Glomerular endothelial cell (primary cell): ENCODE measurements at places on chromosomes 12 and 14. TPM values are rescaled to one million over a fixed set of nuclear protein-coding genes. Genes with fewer than 3 reads are reported as not detected.

GRCh38 chr14:74347097-74347794, 1.0 kb upstream of the VRTN start:
- no peak for DNase-seq

Gene FANCM
- total RNA-seq = 4.8 and 6.2 TPM in 2 replicates

- no peak for DNase-seq
These were observed 43.5 kb upstream of the P2RX7 start for GRCh38 chr12:121089031-121089812.

GRCh38 chr12:85866986-85867776, 6.9 kb upstream of the NTS start:
- peak; percentile 55 for DNase-seq

- DNase-seq = no peak
These were observed 8.8 kb downstream of the KRT80 start for GRCh38 chr12:52182898-52183543.

DNA sequence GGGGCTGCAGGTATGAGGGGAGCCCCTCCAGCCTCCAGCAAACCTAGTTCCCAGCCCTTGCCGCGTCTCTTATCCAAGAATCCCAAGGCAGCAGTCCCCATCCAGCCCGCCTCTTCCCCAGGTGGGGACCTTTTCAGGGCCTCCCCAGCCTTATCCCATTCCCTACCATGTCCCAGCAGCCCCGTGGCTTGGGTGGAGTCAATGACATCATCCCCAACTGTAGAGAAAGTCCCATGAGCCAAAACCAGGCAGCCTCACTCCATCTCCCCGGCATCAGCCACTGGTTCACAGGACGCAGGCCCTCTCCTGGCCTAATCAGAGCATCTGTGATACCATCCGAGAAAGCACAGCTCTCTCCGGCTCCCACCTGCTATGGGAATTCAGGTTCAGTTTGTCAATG, 131.0 kb downstream of the NCOR2 start:
- DNase-seq = no peak

DNA sequence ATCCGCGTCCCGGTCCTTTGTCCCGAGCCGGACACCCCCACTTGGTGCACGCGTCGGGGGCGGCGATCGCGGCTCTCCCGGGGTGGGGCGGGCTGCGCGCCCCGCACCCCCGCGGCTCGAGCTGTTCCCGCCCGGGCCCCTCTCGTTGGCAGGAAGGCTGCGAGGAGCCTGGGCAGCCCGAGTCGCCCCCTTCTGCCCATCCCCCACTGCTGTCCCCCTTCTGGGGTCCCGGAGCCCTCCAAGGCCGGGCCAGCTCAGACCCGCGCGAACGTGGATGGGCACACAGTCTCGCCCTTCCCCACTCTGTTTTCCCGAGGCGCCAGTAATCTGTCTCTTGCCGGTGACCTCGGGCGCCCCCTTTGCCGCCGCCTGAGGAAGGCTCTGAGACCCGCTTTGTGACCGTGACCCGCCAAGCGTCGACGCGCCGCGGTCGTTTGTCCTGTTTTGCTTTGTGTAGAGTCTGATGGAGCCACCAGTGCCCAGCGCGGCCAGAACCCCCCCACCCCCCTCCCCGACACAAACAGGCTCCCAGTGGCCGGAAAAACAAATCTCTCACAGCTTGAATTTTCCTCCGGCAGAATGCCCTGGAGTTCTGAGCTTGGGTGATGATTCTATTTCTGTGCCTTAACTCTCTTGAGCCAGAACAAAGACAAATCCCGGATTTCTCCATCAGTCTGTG, 610 bp downstream of the C14orf132 start:
- no peak for DNase-seq

Gene IL31
- total RNA-seq = not detected in 2 replicates

Gene CLEC14A
- total RNA-seq = 318 and 389 TPM in 2 replicates

- no peak for DNase-seq
These were observed 59.3 kb downstream of the HEATR5A start for GRCh38 chr14:31360919-31361662.

Gene BEGAIN
- 0.05 TPM in 1 of 2 replicates, not detected in the other for total RNA-seq

DNA sequence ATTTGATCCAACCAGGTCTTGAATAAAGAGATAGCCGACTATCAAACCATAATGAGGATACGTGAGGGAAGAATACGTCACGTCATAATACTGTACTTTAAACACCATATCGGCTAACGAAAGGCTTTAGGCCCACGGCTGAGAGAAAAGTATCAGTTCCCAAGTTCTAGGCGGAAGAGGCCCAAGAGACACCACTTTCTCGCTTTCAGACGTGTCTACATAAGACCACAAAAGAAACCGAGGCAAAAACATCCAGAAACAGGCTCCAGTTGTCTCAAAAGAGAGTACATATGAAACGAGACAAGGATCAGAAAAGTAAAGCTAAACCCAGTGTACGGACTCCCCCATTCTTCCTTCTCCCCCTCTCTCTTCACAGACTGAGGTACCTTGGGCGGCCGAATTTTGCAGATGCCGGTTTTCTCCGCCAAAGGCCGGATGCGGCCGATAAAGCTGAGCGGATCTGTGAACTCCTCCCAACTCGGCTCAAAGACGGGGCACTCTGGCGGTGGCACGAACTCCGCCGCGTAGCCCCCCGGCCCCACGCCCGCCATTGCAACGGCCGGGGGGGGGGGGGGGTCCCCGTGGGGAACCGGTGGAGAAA, 479 bp downstream of the KDM5A start:
- no peak for DNase-seq

DNA sequence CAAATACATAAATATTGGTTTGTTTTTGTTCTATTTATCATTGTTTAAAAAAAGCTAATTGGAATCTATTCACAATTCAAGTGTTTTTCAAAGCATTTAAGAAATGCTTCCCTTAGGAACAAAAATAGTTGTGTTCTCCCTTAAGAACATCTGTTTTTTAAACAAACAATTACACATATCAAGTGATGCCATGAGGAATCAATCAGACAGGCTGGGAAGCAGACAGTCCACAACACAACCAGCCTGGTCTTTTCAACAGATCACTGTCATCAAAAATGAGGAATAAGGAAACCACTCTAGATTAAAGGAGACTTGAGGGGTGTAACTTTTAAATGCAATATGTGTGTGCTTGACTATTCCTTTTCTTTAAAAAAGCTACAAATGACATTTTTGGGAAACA, 25.5 kb downstream of the GALC start:
- no peak for DNase-seq

DNA sequence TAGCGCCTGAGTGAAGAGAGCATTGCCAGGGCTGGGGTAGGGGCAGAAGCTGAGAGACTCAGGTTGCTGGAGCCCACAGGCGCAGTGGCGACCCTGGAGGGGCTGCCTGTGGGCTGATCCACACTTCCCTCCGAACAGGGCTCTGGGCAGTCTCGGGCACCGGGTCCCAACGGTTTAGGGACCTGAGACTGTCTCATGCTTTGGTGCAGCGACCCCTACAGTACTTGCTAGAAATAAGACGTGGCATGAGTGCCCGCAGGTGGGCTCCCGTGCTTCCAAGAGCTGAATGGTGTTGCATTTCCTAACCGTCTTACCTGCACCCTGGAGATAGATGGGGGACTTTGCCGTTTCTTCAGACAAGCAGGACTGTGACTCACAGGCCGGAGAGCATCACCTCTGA, 57.4 kb downstream of the AACS start:
- no peak for DNase-seq

GRCh38 chr12:27695556-27696292, 523 bp upstream of the REP15 start:
- DNase-seq = no peak

Gene PRPH
- 1.5 TPM in 1 of 2 replicates, not detected in the other for total RNA-seq
